ENCODE measurements at places on chromosomes 1 and 21.

DNA sequence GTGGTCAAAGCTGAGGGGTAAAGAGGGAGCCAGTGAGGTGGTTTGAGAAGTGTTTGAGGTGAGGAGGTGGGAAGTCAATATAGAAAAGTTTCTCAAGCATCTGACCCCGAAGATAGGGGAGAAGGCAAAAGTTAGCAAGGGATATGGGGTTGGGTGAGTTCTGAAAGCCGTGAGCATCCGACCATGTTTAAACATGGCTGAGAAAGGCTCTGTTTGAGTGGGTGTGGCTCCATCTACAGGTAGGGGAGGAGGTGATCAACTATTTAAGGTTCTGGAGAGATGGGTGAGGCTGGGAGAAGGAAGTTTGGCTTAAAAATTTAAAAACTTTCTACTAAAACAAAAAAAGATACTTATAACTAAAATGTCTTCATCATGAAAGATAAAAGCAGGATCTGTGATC lies 273.8 kb downstream of the KCNJ6 start:
- DNase-seq = peak; percentile 11

DNA sequence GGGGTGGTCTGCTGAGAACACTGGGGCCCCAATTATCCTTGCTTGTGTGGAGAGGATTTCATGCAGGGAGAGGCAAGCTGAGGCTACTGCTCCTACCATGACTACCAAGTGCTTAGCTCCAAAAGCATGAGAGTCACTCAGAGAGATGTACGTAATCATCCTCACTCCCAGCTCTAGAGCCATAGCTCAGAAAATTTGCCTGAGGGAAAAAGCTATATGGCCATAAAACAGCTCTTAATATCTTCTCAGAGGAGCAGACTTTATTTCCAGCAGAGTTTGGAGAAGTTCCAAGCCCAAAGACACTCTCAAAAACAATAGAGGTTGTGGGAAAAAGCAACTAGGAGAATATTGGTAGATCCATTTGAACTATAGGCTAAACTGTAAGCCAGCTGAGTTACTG lies 106.4 kb upstream of the PBX1 start:
- no peak for DNase-seq

DNA sequence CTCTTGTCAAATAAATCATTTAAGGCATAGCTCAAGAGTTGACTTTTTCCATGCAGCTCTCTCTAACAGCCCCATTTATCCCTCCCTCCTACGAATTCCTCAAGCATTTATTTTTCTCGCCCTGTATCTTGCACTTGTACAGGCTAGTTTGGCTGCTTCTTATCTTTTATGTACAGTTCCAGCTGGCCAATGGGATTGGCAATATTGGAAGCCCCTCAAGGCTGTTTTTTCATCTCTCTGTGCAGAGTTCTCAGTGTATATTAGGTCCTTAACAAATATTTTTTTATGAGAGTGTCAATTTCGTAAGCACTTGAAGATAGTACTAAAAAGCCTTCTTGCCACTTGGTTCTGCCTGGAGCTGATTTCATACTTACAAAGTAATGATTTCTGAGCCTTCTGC lies 356.0 kb downstream of the ST6GALNAC3 start:
- DNase-seq = no peak

- peak; percentile 41 for DNase-seq
These were observed 42.1 kb upstream of the ZNF496 start for GRCh38 chr1:247373721-247374141.

GRCh38 chr1:59520827-59521418 lies 224.0 kb downstream of the FGGY start:
- DNase-seq = no peak

GRCh38 chr1:150164779-150165178 lies 15.1 kb downstream of the PLEKHO1 start:
- DNase-seq = no peak

GRCh38 chr1:238951809-238952208 lies 434.6 kb upstream of the CHRM3 start:
- DNase-seq = no peak

DNA sequence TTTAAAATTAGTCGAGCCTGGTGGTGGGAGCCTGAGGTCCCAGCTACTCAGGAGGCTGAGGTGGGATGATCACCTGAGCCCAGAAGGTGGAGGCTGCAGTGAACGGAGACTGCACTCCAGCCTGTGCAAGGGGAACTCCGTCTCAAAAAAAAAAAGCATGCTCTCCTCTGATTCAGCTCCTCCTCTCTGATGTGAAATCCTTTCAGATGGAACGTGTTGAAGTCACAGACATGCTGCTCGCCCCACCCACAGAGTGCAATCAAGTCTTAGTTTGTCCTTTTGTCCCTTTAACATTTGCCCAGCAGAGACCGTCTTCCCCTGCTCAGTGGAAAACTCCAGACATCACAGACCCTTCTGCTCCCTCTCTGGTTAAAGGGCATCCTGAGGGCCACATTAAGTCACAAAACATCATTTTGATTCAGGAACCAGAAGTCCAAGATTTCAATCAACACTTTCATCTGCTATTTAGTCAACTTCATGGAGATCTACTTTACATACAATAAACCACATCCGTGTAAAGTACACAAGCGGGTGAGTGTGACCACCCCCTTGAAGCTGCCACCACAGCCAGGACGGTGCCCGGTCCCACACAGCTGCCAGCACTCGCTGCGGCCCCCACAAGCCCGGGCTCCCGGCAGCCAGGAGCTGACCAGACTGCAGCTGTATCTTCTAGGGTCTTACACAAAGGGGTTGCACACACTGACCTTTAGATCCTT lies 18.9 kb upstream of the RNF223 start:
- DNase-seq = no peak

DNA sequence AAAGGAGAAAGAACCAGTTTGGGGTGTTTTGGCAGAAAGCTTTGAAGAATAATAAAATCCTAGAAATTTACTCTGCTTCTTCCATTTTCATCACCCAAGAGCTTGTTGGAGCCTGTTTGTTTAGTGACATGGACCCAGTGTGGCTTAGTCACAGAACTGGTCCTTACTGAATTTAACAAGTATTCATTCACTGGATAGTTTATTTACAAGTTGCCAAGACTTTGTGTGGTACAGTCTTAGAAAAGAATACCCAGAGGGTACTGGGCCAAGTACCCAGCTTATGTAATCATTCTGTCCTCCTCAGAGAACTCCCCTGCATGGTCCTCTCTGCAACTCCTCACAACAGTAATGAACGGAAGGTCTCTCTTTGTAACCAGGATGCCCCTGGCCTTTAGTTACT lies 16.4 kb downstream of the RAB4A start:
- DNase-seq = no peak

GRCh38 chr1:224923726-224924125 lies 5.7 kb upstream of the DNAH14 start:
- DNase-seq = no peak

DNA sequence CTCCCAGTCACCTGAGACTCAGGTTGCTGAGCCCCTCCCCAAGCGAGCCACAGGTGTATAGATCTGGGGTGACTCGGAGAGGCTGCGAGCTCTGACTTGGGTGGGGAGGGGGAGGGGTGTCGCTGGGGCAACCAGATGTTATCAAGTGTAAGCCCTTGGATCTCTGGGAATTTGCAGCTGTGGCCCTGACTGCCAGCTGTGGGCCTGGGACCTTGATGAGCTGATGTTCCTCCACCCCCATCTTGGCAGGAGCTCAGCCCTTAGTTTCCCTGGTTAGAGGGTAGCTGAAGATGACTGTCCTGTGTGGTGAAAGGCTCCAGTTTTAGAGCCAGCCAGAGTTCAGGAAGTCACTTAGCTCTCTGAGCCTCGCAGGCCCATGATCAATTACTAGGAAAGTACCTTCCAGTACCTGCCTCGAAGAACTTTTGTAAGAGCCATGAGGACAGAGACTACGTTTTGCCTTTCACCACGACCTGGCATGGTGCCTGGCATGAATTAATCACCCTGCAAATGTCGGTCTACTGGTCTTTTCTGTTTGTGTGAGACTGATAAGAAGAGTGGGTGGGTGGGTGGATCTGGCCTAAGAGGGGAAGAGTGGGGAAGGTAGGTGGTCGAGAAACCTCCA lies 55.8 kb downstream of the YARS1 start:
- DNase-seq = peak; percentile 24

DNA sequence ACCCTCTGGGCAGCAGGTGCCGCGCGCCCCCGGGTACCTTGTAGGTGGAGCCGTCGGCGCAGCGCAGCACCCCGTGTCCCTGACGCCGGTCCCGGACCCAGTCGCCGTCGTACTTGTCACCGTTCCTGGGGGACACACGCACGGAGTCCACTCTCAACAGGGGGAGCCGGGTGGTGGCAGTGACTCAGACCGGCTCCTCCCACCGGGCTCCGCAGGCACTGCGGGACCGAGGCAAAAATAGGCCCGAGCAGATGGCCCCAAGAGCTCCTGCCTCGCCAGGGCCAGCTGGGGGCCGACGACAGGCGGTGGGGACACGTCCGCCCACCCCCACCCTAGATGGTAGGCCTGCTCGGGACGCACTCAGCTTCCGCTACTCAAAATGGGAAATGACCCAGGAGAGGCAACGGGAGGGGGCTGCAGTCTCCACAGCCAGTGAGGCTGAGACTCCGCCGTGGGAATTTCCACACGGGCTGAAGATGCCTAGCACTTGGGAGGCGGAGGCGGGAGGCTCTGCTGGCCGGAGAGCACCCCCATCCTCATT lies 6.3 kb downstream of the MORN1 start:
- DNase-seq = no peak

DNA sequence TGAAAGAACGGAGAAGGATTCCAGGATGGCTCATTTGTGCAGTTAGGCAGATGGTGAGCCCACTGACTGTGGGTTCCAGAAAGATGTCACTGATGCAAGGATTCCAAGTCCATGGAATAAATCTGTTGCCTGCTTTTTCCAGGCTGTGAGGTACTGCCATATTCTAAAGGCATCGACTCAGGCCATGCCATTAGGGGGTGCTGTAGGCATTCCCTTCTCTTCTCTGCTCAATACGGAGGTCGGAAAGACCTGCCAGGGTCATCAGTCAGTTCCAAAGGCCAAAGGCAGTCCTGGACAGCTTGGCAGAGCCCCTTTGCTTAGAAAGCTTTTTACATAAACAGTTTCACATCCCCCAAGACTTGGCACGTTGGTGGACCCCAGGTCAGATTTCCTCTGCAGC lies 31.7 kb upstream of the TMEM125 start:
- DNase-seq = peak; percentile 8

- DNase-seq = no peak
These were observed 21.4 kb downstream of the RGS8 start for GRCh38 chr1:182662956-182663355.

DNA sequence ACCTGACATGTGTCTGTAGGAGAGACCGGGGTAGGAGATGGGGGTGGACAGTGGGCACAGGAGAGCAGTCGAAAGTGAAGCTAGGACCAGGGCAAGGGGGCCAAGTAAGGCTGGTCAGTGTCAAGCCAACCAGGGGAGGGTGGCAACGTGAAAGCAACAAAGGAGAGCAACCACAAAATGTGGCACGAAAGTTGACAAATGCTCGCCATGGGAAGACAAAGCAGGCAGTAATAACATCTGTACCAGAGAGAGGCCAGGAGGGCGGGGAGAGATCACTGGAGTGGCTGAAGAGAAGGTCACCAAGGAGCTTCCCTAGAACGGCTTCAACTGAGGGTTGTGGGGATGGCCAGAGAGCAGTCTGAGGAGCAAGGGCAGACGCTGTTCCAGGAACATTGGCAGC lies 17.0 kb downstream of the QSOX1 start:
- DNase-seq = no peak

DNA sequence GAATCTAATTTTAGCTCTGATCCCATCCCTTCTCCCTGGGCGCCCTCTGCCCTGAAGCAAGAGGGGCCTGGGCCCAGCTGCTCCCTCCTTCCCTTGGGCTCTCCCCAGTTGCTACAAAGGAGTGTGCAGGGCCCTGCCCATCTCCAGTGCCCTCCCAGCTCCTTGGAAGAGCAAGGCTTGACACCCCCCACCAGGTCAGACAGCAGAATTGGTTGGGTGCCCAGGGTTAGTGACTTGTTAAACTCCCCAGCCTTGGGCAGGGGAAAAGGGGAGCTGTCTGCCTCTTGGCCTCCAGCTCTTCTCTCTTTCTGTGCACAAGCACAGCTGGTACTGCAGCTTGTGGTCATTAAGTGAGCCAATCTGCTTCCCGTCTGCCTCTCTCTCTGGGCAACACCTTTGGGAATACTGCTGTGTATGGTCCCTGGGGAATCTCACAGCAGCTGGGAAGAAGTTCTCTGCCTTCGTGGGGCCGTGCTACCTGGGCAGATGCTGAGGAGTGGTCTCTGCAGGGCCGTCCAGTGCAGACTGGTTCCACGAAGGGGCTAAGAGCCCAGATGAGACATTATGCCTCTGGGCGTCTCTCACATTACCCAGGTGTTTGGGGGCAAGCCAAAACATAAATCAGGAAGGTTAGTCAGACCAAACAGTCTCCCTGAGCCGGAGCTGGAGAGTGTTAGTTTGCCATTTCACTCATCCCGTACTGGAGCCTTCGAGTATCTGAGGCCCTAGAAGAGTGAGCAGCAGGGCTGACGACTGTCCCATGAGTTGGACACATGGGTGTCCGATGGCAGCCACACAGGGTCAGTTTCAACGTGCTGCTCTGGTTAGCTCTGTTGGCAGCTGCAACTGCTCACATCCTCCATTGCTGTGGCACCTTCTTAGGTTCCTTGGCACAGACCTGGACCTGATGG lies 37.3 kb downstream of the TMEM53 start:
- no peak for DNase-seq

- no peak for DNase-seq
These were observed 515 bp downstream of the MAN1C1 start for GRCh38 chr1:25616987-25617624.

DNA sequence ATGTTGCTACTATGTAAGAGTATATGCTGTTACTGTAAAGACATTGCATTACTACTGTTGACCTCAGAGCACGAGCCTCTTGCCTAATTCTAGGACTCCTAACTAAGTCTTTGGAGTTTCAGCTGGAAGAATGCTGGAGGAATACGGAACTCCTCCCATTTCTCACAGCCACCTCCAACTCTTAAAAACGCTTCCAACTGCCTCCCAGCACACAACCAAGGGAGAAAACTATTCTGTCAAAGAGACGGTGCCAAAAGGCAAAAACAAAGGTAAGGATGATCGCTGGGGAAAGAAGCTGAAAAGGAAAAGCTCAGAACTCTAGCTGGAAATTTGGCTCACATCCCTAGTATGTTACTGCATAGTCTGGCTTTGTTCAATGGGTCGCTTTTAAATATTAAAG lies at the start of gene FMO2:
Gene FMO2, plus strand, starts transcription at position 210 of the 400 bp plus-strand sequence. CDS start 414 bp downstream, outside the sequence.
- DNase-seq = no peak

DNA sequence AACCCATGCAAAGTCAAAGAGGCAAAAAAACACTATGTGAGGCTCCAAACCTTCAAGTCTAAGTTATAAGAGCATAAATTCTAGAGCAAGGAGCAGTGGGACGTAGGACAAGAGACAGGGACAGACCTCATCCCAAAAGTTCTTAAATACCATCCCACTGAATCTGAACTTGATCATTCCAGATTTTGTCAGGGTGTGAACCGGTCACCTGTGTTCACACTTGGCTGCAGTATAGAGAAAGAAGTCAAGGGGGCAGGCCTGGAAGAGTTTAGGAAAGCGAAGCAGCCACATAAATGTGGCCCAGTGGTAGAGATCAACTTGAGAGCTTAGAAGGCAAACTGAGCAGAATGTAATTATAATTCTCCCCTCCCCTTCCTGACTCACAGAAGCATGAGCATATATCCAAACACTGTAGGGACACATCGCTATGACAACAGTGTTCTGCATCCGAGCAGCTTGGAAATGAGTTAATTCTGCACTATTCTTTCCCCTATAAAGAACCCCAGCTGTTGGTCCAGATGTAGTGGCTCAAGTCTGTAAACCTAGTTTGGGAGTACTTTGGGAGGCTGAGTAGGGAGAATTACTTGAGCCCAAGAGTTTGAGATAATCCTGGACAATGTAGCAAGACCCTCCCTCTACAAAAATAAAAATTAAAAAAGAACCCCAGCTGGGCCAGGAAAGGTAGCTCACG lies 2.7 kb downstream of the AKR7A2 start:
- DNase-seq = no peak

- no peak for DNase-seq
These were observed 53.5 kb downstream of the FOXD2 start for GRCh38 chr1:47491341-47491753.
